ENCODE measurements at places on chromosomes 13 and 19.
A peak's percentile ranks its signal among the peaks of the same experiment; 100 is the strongest.

DNA sequence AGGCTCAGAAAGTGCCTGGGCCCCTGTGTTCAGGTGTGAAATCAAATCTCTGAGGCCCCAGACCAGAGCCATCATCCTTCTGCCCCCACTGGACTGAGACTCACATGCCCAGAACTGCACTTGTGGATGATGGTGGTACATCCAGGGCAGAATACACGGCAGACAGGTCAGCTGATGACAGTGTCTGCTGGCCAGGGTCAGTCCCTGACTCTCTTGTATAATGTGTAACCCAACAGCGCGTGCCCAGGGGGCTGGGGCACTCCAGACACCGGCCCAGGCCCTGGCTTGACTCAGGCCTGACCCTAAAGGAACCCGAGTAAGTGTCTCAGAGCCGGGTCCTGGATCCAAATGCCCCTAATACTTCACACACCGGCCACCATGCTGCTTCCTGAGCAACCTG lies 37.4 kb upstream of the GATAD2A start:
- no peak overlapping the region for H3K27ac ChIP-seq
- DNase-seq, result no peak
- no peak overlapping the region for H3K4me3 ChIP-seq
- H3K36me3 ChIP-seq, result no peaks in the 10 kb centered on the region

DNA sequence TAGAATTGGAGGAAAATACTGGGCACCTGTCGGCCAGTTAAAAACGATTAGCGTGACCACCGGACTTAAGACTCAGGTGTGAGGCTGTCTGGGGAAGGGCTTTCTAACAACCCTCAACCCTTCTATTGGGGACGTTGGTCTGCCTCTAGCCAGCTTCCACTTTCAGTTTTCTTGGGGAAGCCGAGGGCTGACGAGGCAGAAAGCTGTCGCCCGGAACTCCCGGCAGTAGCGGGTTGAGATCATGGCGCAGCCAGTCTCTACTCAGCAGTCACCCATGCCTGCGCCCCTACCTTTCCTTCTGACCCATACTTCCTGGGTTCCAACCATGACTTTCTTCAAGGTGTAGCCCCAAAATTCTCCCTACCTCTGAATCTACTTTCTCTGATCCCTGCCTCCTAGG lies 1424.1 kb downstream of the SLITRK1 start:
- no peaks in the 10 kb centered on the region for H3K4me1 ChIP-seq
- no peaks in the 10 kb centered on the region for H3K27me3 ChIP-seq
- no peaks in the 10 kb centered on the region for H3K36me3 ChIP-seq

DNA sequence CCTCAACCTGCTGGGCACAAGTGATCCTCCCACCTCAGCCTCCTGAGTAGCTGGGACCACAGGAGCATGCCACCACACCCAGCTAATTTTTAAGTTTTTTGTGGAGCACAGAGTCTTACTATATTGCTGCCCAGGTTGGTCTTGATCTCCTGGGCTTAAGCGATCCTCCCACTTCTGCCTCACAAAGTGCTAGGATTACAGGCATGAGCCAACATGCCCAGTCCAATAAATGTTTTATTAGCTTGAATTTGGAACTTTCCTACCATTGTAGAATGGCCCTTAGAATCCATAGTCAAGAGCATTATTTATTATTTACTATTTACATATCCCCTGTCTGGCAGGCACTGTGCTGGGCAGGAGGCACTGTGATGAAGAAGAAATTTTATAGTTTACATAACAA lies 39.6 kb upstream of the CLDN10 start:
- DNase-seq, result no peak
- H3K27me3 ChIP-seq, result no peaks in the 10 kb centered on the region
- no peaks in the 10 kb centered on the region for H3K36me3 ChIP-seq
- H3K4me3 ChIP-seq, result no peak overlapping the region
- H3K4me1 ChIP-seq, result no peaks in the 10 kb centered on the region
- H3K27ac ChIP-seq, result no peak overlapping the region

GRCh38 chr19:18157465-18158063 lies 4.6 kb downstream of the PIK3R2 start:
- peaks cover 54% of the 10 kb centered on the region for H3K4me1 ChIP-seq
- peaks cover 11% of the 10 kb centered on the region for H3K36me3 ChIP-seq
- peak overlapping the region; percentile 85 for H3K27ac ChIP-seq
- no peak for DNase-seq

GRCh38 chr13:73870036-73870741 lies 264.0 kb downstream of the KLF12 start:
- no peak overlapping the region for H3K4me3 ChIP-seq
- H3K36me3 ChIP-seq, result no peaks in the 10 kb centered on the region
- H3K27me3 ChIP-seq, result no peaks in the 10 kb centered on the region

GRCh38 chr13:89843621-89844020 lies 1503.9 kb upstream of the MIR17HG start:
- DNase-seq, result no peak
- no peaks in the 10 kb centered on the region for H3K4me1 ChIP-seq
- no peak overlapping the region for H3K27ac ChIP-seq
- H3K36me3 ChIP-seq, result no peaks in the 10 kb centered on the region

GRCh38 chr13:104594806-104595205 lies 1528.6 kb upstream of the SLC10A2 start:
- H3K36me3 ChIP-seq, result no peaks in the 10 kb centered on the region
- no peak overlapping the region for H3K27ac ChIP-seq
- peaks cover 3% of the 10 kb centered on the region for H3K27me3 ChIP-seq
- H3K4me1 ChIP-seq, result no peaks in the 10 kb centered on the region
- no peak overlapping the region for H3K4me3 ChIP-seq

GRCh38 chr13:103443604-103444003 lies 377.4 kb upstream of the SLC10A2 start:
- no peaks in the 10 kb centered on the region for H3K36me3 ChIP-seq
- H3K27me3 ChIP-seq, result no peaks in the 10 kb centered on the region
- no peak overlapping the region for H3K4me3 ChIP-seq
- no peak overlapping the region for H3K27ac ChIP-seq
- DNase-seq, result no peak

DNA sequence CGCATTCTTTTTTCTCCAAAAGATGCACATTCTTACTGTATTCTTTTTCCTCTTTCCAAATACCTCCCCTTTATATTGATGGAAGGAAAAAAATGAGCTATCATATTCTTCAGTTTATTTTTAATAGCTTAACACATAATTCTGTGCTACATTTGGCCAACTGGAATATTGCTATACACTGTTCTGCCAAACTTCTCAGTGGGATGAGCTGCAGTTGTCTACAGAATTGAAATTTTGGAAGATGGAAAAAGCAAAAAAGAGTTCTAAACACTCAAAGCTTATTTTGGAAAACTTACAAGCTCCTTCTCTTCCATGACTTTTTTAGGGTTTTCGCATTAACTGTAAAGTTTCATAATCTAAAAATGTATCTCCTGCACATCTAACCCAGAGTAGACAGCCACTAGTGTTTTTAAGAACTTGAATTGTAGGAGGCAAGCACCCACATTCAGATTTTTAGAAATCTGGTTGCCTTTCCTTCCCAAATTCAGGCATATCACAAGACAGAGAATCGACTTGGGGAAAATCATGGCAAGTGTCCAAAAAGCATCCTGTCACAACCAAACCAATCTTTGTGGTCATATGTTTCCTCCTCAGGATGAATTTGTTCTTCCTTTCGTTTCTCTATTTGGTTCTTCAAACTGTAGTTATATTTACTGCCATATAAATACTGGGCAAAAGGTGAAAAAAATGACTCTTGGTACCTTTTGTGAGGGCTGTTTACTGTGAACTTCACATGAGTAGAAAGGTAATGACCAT lies 111.4 kb upstream of the FRY start:
- H3K36me3 ChIP-seq, result no peaks in the 10 kb centered on the region
- no peak for DNase-seq
- no peaks in the 10 kb centered on the region for H3K4me1 ChIP-seq
- H3K27ac ChIP-seq, result no peak overlapping the region
- H3K27me3 ChIP-seq, result no peaks in the 10 kb centered on the region

- H3K27me3 ChIP-seq, result no peaks in the 10 kb centered on the region
- no peak for DNase-seq
- peaks cover 6% of the 10 kb centered on the region for H3K4me1 ChIP-seq
These were observed 37.2 kb upstream of the TPM4 start for GRCh38 chr19:16039081-16039480.

GRCh38 chr13:97223711-97224541 lies 1.8 kb downstream of the MBNL2 start:
- no peaks in the 10 kb centered on the region for H3K27me3 ChIP-seq
- peak overlapping the region; percentile 73 for H3K4me3 ChIP-seq
- DNase-seq, result peak; percentile 72
- no peaks in the 10 kb centered on the region for H3K36me3 ChIP-seq
- H3K4me1 ChIP-seq, result peaks cover 50% of the 10 kb centered on the region

- no peak overlapping the region for H3K4me3 ChIP-seq
- H3K27ac ChIP-seq, result peak overlapping the region; percentile 35
- H3K36me3 ChIP-seq, result peaks cover 68% of the 10 kb centered on the region
- peak; percentile 66 for DNase-seq
- no peaks in the 10 kb centered on the region for H3K27me3 ChIP-seq
These were observed 94.6 kb downstream of the KL start for GRCh38 chr13:33110713-33111413.

- H3K27me3 ChIP-seq, result no peaks in the 10 kb centered on the region
- H3K4me3 ChIP-seq, result no peak overlapping the region
- H3K36me3 ChIP-seq, result no peaks in the 10 kb centered on the region
- DNase-seq, result no peak
These were observed 64.9 kb upstream of the FGF14 start for GRCh38 chr13:102466610-102467190.

DNA sequence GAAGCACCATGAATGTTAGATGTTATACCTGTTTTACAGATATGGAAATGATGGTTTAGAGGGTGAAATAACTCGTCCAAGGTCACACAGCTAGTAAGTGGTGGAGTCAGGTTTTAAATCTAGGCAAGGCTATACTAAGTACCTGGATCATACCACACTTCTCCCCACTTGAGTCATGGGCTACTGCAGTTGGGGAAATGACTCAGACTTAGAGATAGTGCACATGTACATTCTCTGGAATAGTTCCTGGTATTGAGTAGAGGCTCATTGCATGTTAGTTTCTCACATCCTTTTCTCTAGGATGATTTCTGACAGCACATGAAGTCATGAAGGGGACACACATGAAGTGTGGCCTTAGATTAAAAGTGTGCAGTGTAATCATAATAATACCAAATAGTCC lies 76.2 kb upstream of the TNFSF11 start:
- no peaks in the 10 kb centered on the region for H3K4me1 ChIP-seq
- no peaks in the 10 kb centered on the region for H3K36me3 ChIP-seq
- no peak overlapping the region for H3K4me3 ChIP-seq
- DNase-seq, result no peak

GRCh38 chr19:49355909-49356353 lies 6.3 kb downstream of the TEAD2 start:
- H3K4me1 ChIP-seq, result peaks cover 23% of the 10 kb centered on the region
- H3K27ac ChIP-seq, result peak overlapping the region; percentile 57
- H3K36me3 ChIP-seq, result peaks cover 4% of the 10 kb centered on the region
- H3K27me3 ChIP-seq, result no peaks in the 10 kb centered on the region
- no peak overlapping the region for H3K4me3 ChIP-seq

DNA sequence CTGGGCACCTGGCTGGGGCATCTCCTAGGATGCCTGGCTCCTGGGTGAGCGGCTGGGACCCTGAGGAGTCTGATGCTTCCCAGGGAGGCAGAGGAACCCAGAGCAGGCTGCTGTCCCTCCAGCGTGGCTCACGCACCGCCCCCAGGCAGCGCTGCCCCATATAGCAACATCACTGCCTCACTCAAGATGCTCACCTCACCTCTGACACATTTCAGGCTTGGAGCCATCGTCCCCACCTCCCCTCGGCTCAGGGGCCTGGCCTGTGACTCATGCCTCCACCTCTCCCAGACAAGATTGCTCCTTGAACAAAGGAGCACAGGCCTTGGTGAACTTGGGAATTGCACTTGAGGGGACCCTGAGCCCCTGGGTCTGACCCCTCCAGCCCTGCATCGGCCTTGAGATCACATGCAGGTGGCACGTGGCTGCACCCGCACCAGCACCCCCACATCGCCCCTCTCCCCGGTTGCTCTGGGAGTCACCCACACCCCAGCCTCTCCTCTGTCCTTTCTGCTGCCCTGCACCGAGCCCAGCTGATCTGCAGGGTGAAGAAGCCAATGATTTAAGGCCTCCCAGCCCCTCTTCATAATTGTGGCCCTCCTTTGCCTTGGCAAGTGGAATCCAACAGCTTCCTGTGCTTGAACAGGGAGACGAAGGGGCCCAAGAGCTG lies 11.2 kb downstream of the CEBPA start:
- no peaks in the 10 kb centered on the region for H3K36me3 ChIP-seq
- no peaks in the 10 kb centered on the region for H3K27me3 ChIP-seq
- peak; percentile 24 for DNase-seq
- H3K4me1 ChIP-seq, result no peaks in the 10 kb centered on the region
- H3K4me3 ChIP-seq, result no peak overlapping the region

- H3K27me3 ChIP-seq, result no peaks in the 10 kb centered on the region
- no peak for DNase-seq
- no peaks in the 10 kb centered on the region for H3K36me3 ChIP-seq
These were observed 127.9 kb upstream of the GJB6 start for GRCh38 chr13:20360041-20360491.

DNA sequence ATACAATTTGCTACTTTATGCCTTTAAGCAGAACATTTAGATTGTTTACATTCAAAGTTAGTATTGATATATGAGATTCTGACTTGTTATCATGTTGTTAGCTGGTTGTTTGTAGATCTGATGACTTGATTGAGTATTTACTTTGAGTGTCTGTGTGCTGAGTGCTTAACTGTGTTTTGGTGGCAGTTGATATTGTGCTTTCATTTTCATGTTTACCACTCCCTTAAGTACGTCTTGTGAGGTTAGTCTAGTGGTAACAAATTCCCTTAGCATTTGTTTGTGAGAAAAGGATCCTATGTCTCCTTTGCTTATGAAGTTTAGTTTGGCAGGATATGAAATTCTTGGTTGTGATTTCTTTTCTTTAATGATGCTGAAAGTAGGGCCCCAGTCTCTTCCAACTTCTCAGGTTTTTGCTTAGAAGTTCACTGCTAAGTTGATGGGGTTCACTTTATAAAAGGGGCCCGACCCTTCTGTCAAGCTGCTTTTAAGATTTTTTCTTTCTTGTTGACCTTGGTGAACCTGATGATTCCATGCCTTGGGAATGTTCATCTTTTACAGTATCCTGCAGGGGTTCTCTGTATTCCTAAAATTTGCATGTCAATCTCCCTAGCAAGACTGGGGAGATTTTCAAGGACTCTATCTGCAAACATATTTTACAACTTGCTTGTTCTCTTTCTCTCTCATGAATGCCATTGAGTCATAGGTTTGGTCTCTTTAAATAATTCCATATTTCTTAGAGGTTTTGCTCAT lies 1095.4 kb upstream of the PCDH20 start:
- no peaks in the 10 kb centered on the region for H3K27me3 ChIP-seq
- no peak overlapping the region for H3K4me3 ChIP-seq
- H3K36me3 ChIP-seq, result no peaks in the 10 kb centered on the region
- DNase-seq, result no peak

All from heart left ventricle (tissue), 16 donors.